ENCODE measurements at places on chromosomes 12 and 14. TPM values are rescaled to one million over a fixed set of nuclear protein-coding genes. Genes with fewer than 3 reads are reported as not detected.

ZNF140 gene
- 40.4 TPM for polyA plus RNA-seq

SERPINA3 gene
- polyA plus RNA-seq: 1.1 TPM

WDR89 gene
- polyA plus RNA-seq: 22.9 TPM

RBM19 gene
- 28.5 TPM for polyA plus RNA-seq

SLCO1A2 gene
- polyA plus RNA-seq: 0.14 TPM

NGB gene
- polyA plus RNA-seq: not detected

UNC79 gene
- 0.65 TPM for polyA plus RNA-seq

SMOC1 gene
- polyA plus RNA-seq: 2.1 TPM

SRRM4 gene
- polyA plus RNA-seq: 0.31 TPM

PTPRO gene
- 3.0 TPM for polyA plus RNA-seq

ADCK1 gene
- polyA plus RNA-seq: 4.8 TPM

PGAM5 gene
- polyA plus RNA-seq: 13.9 TPM

SERPINA12 gene
- polyA plus RNA-seq: not detected

SALL2 gene
- 32.3 TPM for polyA plus RNA-seq

PAH gene
- 0.96 TPM for polyA plus RNA-seq

B3GNT4 gene
- 1.2 TPM for polyA plus RNA-seq

NFE2 gene
- 5.6 TPM for polyA plus RNA-seq

DLK1 gene
- 1.7 TPM for polyA plus RNA-seq

PLEKHA5 gene
- 43.6 TPM for polyA plus RNA-seq

NOXRED1 gene
- 1.4 TPM for polyA plus RNA-seq

XPOT gene
- polyA plus RNA-seq: 48.7 TPM

AQP5 gene
- polyA plus RNA-seq: 6.3 TPM

FSCB gene
- not detected for polyA plus RNA-seq

SPRYD4 gene
- polyA plus RNA-seq: 5.9 TPM

SNRNP35 gene
- 35.3 TPM for polyA plus RNA-seq

NDRG2 gene
- polyA plus RNA-seq: 152 TPM

LIN7A gene
- 22.7 TPM for polyA plus RNA-seq

CMKLR1 gene
- polyA plus RNA-seq: 11.3 TPM

KLRC2 gene
- polyA plus RNA-seq: 0.38 TPM

JAG2 gene
- 14.1 TPM for polyA plus RNA-seq

KRT79 gene
- polyA plus RNA-seq: not detected

SLC25A47 gene
- not detected for polyA plus RNA-seq

PLD4 gene
- polyA plus RNA-seq: 5.1 TPM

MFAP5 gene
- 0.69 TPM for polyA plus RNA-seq

KLHL42 gene
- polyA plus RNA-seq: 39.9 TPM

TBK1 gene
- 29.1 TPM for polyA plus RNA-seq

KRT3 gene
- not detected for polyA plus RNA-seq

TIGAR gene
- 3.2 TPM for polyA plus RNA-seq

HOTAIR gene
- polyA plus RNA-seq: not detected

OR4E2 gene
- not detected for polyA plus RNA-seq

ZBTB1 gene
- 67.8 TPM for polyA plus RNA-seq

TAS2R13 gene
- not detected for polyA plus RNA-seq

IFNG-AS1 gene
- polyA plus RNA-seq: not detected

PLEKHG3 gene
- polyA plus RNA-seq: 67.3 TPM

ENDOU gene
- 0.58 TPM for polyA plus RNA-seq

FOXN4 gene
- 0.85 TPM for polyA plus RNA-seq

RTN1 gene
- polyA plus RNA-seq: 3.7 TPM

CLEC7A gene
- 3.8 TPM for polyA plus RNA-seq

MMP17 gene
- 3.5 TPM for polyA plus RNA-seq

LHX5 gene
- not detected for polyA plus RNA-seq

TSHR gene
- polyA plus RNA-seq: 0.75 TPM

TCP11L2 gene
- 31.5 TPM for polyA plus RNA-seq

ST8SIA1 gene
- polyA plus RNA-seq: 15.4 TPM

MUCL1 gene
- polyA plus RNA-seq: not detected

Data from left lung (tissue), 14 donors.